Stimulated activated CD4-positive, alpha-beta T cell treated with anti-CD3 and anti-CD28 coated beads, TNF-alpha, amount 100 ng/mL, for 24 hours (primary cell): ENCODE measurements at places on chromosomes 2 and 18.

- DNase-seq: no peak
Measured at GRCh38 chr2:191295088-191295487, 49.9 kb downstream of the MYO1B start.

- no peak for DNase-seq
Measured at GRCh38 chr2:102367331-102367971, 11.9 kb downstream of the IL18R1 start.

- DNase-seq: no peak
Measured at GRCh38 chr2:15527074-15527739, 33.9 kb downstream of the NBAS start.

- no peak for DNase-seq
Measured at GRCh38 chr2:224278531-224278930, 123.4 kb downstream of the FAM124B start.

DNA sequence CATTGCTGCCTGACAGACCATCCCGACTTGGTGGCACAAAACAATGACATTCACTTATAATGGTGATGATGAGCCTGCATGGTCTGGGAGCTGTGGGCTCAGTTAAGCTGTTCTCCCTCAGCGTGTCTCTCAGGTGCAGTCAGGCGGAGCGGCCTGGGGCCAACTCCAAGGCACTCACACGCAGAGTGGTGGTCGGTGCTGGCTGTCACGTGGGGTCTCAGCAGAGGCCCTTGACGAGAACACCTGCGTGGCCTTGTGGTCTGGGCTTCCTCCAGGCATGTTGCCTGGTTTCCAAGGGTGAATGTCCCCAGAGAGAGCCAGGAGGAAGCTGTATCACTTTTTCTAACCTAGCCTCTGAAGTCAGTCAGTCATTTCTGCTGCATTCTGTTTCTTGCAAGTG lies 29.8 kb downstream of the ARMC9 start:
- no peak for DNase-seq

DNA sequence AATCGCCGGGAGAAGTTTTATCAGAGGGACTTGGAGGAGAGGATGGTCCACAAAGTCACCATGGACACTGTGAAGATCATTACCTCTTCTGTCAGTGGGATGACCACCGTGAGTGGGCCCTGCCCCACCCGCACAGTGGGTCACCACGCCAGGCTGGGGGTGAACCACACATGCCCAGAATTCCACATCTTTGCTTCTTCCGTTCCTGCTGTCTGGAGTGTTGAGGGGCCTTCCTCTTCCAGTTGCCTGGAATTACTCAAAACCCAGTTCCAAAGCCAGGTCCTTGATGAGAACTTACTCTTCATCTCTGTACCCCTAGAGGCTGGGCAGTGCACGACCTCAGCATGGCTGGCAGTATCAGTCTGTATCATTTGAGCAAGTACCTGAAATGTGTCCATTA lies 22.1 kb downstream of the MROH2A start:
- no peak for DNase-seq
